NCI-H446 (cell line): ENCODE measurements at places on chromosomes 3 and 15.

DNA sequence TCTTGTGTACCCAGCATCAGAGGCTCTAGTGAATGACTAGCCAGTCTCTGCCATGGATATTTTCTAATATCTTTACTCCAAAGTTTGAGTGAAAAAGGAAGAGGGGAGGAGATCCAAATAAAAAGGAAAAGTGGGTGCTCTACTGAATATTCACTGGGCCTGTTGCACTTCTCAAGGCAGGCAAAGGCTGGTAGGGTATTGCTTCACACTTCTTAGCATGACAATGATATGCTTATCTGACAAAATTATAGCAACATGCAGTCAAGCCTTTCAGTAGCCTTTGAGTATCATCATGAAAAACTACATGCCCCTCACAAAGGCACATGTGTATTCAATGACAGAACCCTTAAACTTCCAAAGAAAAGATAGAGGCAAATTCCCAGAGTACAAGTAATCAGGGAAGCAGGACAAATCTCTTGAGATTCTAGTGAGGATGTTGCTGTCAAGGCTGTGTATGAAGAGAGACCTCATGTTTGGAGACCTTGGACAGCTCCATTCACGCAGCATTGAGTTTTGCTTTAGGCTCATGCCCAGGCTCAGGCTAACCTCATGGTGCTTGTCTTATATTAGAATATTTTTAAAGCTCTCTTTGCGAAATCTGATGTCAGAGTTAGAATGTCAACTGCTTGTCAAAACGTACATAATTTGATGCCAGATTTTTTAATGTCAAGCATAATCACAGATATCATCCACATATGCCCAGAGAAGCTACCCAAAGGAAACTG lies 506.9 kb downstream of the OCA2 start:
- no peak for DNase-seq

- no peak for DNase-seq
Observed at GRCh38 chr3:46228260-46229242, 13.7 kb upstream of the CCR3 start.

GRCh38 chr3:52181543-52181942 lies 16.4 kb upstream of the ALAS1 start:
- no peak for DNase-seq

- DNase-seq, result no peak
Observed at GRCh38 chr3:107217172-107217571, 160.1 kb upstream of the CCDC54 start.

- DNase-seq, result no peak
Observed at GRCh38 chr15:90209591-90209990, 8.5 kb downstream of the SEMA4B start.

DNA sequence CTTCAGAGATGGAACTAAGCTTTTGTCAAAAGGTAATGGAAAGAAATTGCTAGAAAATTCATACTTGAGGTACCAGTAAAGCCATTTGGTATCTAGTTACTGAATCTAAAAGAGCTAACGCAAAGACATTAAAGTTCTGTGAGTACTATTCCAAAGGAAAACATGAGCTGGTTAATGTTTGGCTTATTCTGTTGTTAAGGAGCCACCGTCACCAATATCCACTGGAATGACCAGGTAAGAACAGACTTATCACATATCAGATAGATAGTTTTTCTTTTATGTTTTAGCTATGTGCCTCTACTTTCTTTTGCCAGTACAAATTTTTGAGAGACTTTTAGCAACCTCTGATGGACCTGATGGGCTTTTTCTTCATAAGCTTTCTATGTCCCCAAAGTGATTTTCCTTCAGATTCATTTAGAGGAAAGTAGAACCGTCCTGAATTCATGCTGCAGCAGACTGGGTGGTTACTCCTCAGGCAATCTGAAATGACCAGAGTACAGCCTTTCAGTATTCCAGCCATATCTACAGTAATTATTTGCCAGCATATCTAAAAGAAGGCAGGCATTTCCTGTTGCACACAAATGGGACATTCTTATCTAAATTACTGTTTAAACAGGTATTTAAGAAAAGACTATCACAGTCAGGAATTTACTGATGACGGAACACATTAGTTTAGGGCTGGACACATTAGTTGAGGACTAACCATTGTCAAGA lies 274.1 kb downstream of the MECOM start:
- no peak for DNase-seq

GRCh38 chr15:42474827-42475226 lies 16.1 kb downstream of the ZNF106 start:
- no peak for DNase-seq
